ENCODE measurements at places on chromosomes 5 and 9. TPM values are rescaled to one million over a fixed set of nuclear protein-coding genes. Genes with fewer than 3 reads are reported as not detected.

Gene ORM2
- not detected for total RNA-seq

Gene PSAT1
- total RNA-seq = 23.7 TPM

Gene ZNF658
- total RNA-seq = 2.9 TPM

Gene SPATA6L
- 8.3 TPM for total RNA-seq

Gene DAB2IP
- total RNA-seq = 20.8 TPM

Gene SFXN1
- 9.0 TPM for total RNA-seq

Gene ENTREP1
- 7.9 TPM for total RNA-seq

Gene NMUR2
- not detected for total RNA-seq

Gene IFNA1
- not detected for total RNA-seq

Gene GNA14
- 0.92 TPM for total RNA-seq

Gene JAKMIP2
- total RNA-seq = 0.20 TPM

Gene UBLCP1
- total RNA-seq = 10.6 TPM

Gene MYO10
- total RNA-seq = 32.6 TPM

Gene GLRA1
- not detected for total RNA-seq

Gene IL9
- total RNA-seq = not detected

All from pancreas (tissue), 10 donors.